Mesangial cell (primary cell): ENCODE measurements at places on chromosomes 4 and X. TPM values are rescaled to one million over a fixed set of nuclear protein-coding genes. Genes with fewer than 3 reads are reported as not detected.

Gene UNC5C
- total RNA-seq = 11.7 and 14.3 TPM in 2 replicates

Gene FRYL
- 19.1 and 28.4 TPM in 2 replicates for total RNA-seq

Gene IL9R
- not detected in 2 replicates for total RNA-seq

Gene COX7B2
- not detected in 2 replicates for total RNA-seq

Gene SYNPO2
- total RNA-seq = 0.16 and 2.2 TPM in 2 replicates

Gene OCRL
- 12.7 and 15.8 TPM in 2 replicates for total RNA-seq

Gene FAM184B
- not detected in 2 replicates for total RNA-seq

Gene GAGE2A
- total RNA-seq = not detected in 2 replicates

Gene APELA
- total RNA-seq = not detected in 2 replicates

Gene GSPT2
- total RNA-seq = 3.3 and 5.2 TPM in 2 replicates

Gene DCAF8L2
- total RNA-seq = not detected in 2 replicates
